ENCODE measurements at places on chromosomes 16 and 17.

DNA sequence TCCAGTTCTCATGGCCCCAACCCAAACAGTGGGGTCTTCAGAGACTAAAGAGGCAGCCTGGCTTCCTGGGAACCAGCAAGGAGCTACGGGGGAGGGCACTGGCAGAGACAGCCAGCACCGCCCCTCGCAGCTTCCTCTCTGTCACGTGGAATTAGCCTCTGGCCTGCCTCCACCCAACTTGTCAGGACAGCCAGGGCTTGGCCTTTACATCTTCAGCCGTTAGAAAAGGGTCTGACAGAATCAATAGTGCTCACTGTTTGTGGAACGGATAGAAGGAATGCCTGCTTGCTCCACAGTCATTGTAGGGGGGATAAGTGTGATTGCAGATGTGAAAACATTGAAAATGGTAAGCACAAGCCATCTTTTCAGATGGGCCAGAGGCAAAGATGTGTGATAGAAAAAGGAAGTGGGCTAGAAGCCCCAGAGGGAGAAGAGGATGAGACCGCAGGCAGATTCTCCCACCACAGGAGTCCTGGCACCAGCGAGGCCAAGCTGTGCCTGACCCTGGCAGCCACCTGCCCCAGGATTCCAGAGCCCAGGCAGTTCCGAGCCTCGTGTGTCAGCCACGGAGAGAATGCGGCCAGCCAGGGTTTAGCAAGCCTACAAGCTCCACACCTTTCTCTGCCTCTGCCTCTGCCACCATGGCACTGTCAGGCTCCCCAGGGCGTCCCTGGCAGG is 18.6 kb downstream of the GRIN2C start:
- no peak for DNase-seq

- no peak for DNase-seq
Observed at GRCh38 chr16:50696126-50696525, 2.7 kb downstream of the NOD2 start.

DNA sequence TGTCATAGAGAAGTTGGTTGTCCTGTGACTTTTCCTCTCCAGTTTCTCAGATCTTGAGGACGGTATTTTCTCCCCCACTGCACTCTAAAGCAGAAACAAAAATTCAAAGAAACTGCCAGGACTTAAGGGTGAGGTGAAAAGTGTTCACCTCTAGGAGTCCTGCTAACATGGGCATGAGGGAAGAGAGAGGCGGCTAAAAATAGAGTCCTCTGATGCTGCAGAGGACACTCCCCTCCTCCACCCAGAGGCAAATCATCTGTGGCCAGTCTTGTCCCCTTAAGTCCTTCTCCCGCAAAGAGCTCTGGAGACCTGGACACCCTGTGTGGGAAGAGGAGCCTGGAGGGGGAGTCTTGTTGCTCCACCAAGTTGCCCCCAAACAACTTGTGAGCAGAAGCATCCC is 4.7 kb upstream of the DDX19A start:
- DNase-seq, result no peak

GRCh38 chr17:68790931-68791330 is 164.3 kb downstream of the ABCA8 start:
- no peak for DNase-seq

- DNase-seq, result no peak
Observed at GRCh38 chr17:67162771-67163170, 82.2 kb downstream of the HELZ start.

DNA sequence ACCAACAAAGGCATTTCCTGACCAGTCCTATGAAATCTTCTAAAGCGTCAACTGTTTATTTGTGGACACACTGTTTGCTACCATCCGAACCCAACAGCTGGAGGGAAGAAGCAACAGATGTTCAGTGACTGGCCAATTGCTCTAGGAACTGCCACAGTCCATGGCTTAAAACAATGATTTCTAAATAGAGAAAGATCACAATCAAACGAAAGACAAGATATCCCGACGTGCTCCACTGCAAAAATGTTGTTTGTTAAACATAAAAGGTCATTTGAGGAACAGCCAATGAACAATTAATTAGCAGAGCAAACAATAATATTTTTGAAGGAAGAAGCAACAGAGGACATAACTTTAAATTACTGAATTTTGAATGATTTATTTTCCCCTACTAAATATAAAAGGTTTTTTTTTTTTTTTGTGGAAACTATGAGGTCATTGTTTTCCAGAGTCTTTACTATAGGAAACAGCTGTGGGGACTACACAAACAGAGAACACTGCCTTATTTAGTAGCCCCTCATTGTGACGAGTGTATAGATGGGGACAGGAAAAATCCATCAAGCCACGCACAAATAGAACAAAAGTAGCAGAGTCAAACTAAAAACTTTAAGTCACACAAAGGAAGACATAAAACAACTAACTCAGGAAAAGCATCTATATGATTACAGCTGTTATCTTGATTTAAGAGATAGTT is 17.2 kb downstream of the USP31 start:
- DNase-seq, result no peak

All from cortex of kidney (tissue), 1 donor.